ENCODE measurements at places on chromosomes 2 and 18.

- no peak for DNase-seq
Measured at GRCh38 chr2:206112108-206112507, 26.1 kb upstream of the INO80D start.

DNA sequence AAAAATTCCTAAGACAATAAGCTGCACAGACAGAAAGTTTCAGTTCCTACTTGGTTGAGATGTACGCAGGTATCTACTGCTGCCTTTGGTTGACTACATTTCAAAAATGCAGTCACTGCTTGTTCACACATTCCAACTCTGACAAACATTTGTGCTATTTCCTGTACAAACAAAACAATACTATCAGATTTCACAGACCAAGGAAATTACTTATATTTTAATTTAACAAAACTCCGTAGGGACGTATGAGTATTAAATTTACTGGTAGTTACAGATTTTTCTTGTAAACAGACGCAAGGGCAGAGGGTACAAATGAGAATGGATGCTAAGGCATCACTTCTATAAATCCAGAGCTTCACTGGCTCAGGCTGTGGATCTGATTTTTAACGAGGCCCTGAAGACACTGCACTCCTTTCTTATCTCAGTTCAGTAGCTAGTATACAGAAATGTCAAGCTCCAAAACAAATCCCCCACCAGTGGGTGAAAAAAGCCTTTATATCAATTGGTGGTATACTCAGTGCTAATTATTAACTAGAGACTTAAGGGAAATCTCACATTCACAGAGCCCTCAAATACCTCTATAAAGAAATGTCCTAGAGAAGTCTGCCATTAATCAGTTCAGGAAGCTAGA is 31.7 kb upstream of the TTC32 start:
- DNase-seq = no peak

DNA sequence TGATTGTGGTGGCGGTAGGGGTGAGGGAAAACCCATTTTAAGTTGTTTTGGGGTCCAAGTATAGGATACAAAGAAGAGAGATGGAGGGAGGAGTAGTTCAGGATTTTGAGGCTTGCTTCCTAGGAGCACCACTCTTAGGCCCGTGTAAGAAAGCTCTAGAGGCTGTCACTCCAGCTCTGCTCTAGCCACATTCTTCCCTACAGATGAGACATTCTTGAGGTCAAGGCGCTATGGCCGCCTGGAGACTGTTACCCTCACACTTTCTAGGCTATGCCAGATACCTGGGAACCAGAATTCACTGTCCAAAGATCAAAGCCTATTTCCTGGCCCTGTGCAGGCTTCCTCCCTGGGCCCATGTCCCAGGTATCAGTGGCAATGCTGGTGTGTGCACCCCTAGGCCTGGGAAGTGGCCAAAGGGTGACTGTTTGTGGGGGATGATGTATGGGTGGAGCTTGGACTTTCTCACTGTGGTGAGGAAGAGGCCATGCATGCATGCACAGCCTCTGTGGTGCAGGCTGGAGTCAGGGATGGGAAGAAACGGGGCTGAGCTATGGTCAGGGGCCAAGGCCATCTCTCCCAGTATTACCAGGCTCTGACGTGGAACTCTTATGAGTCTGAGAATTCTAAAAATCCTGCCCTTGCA is 7.0 kb upstream of the TTL start:
- no peak for DNase-seq

DNA sequence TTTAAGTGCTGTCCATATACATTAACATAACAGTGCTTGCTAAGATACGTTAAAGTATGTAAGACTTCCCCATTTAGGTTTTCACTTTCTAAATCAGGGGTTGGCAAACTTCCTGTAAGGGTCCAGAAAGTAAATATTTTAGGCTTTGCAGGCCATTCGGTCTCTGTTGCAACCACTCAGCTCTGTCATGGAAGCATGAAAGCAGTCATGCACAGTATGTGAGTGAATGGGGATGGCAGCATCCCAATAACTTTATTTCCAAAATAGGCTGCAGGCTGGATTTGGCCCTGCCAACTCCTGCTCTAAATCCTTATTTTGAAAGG is 128.7 kb downstream of the PLA2R1 start:
- no peak for DNase-seq

GRCh38 chr2:33111002-33111446 is 164.3 kb downstream of the LTBP1 start:
- DNase-seq = no peak

DNA sequence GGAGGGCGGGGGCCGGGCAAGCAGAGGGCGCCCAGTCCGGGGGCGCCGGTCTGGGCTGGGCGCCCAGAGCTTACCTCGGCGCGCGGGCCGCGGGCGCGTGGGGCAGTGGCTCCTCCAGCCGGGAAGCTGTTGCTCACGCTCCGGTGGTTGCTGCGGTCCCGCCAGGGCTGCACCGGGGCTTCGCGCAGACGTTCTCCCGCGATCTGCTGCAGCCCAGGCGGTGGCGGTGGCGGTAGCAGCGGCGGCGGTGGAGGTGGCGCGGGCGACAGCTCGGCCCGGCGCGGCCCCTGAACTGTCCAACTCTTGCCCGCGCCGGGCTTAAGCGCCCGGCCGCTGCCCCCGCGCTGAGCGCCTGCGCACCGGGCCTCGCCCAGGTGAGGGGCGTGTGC is 391 bp downstream of the ZNF385B start:
- no peak for DNase-seq

DNA sequence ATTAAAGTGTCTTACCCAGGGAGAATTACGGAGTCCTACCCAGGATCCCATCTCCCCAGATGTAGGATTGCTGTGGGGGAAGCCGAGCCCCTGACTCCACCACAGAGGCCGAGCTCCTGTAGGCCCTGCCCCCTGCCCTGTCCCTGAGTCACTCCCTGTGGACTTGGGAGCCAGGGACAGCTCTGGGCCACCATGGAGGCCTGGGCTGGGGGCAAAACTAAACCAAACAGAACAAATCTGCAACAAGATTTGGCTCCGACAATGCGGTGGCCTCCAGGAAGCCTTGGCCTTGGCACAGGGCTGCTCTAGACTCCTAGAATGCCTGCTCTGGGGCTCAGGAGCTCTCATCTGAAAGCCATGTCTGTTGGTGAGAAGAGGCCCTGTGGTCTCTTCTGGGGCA is 99.3 kb upstream of the PXDN start:
- no peak for DNase-seq

DNA sequence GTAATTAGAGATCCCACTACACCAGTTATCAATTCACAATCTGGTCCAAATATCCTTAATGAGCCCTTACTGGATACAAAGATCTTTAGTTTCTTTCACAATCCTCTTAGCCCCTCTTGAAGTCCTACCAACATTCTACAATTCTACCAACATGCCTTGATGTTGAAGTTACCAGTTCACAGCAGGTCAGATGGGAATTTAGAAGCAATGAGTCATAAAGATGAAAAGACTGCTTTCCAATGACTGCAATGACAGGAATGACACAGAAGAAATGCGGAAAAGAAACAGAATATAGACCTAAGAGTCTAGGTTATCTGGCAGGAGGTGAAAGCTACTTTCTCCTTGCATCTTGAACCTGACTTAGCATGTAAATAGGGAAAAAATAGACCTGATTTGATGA is 24.5 kb downstream of the RTTN start:
- no peak for DNase-seq

DNA sequence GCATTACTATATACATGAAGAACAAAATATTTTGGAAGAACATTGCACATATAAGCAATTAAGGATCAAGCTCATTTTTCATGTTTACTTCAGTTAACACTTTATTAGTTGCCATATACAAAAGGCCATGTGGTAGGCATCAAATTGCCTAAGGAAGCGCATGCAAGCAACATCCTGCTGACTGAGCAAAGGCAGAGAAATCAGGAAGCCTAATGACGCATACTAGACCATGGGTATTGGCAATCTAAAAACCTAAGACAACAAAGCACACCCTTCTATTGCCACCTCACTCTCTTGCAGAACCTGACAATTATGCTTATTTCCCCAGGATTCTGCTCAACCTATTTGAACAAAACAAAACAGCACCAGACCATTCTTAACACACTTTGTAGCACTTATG is 171.9 kb downstream of the STK39 start:
- no peak for DNase-seq

DNA sequence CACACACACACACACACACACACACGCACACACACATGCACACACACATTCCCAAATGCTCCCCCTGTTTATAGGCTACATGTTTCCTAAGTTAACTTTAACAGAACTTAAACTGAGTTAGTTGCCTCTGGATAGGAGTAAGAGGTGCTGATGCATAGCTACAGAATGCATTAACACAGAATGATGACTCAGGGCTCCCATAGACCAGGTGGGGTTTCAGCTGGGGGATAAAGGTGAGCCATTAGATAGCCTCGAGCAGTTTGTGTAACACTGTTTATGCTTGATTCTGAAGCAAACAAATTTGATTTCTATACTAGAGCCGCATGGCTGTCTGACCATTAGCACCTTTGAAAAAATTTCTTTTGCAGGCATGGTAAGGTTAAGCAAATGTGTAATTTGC is 741.0 kb downstream of the PLCL1 start:
- no peak for DNase-seq

- no peak for DNase-seq
Measured at GRCh38 chr18:48035556-48035860, 105.0 kb upstream of the SMAD2 start.

DNA sequence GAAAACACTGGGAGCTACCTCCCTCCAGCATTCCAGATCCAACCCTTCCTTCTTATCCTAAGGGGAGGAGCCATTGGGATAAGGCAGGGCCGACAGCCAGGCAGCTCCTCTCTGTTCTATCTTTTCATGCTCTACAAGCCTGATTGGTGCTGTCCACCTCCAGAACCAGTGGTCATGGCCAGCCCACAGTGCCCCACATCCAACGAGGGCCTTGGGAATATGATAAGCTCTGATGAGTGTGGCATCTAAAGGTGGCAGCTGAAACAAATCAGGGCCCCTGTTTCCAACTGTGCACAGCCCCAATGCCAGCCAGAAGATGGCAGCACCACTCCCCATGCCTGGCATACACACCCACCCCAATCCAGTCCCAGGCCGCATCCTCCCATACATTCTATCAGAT is 329.3 kb downstream of the C1D start:
- DNase-seq = no peak

DNA sequence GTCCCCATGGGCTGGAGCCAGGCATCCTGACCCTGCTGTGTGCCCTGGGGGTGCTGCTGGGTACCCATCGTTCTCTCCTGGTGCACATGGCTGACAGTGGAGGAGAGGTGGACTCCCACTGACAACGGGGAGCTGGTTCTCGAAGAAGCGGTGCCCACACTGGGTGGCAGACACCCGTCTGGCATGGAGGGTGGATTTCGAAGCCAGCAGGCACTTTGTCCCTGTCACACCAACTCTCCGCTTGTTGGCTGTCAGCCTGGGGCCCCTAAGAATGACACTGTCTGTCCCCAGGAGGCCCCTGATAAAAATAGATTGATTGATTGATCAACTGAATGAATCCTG is 55.4 kb downstream of the RTP5 start:
- DNase-seq = no peak

- no peak for DNase-seq
Measured at GRCh38 chr2:238744951-238745350, 102.9 kb upstream of the TWIST2 start.

GRCh38 chr2:46278952-46279351 is 18.3 kb upstream of the EPAS1 start:
- DNase-seq = no peak

GRCh38 chr2:199770716-199771115 is 80.3 kb downstream of the FTCDNL1 start:
- no peak for DNase-seq

DNA sequence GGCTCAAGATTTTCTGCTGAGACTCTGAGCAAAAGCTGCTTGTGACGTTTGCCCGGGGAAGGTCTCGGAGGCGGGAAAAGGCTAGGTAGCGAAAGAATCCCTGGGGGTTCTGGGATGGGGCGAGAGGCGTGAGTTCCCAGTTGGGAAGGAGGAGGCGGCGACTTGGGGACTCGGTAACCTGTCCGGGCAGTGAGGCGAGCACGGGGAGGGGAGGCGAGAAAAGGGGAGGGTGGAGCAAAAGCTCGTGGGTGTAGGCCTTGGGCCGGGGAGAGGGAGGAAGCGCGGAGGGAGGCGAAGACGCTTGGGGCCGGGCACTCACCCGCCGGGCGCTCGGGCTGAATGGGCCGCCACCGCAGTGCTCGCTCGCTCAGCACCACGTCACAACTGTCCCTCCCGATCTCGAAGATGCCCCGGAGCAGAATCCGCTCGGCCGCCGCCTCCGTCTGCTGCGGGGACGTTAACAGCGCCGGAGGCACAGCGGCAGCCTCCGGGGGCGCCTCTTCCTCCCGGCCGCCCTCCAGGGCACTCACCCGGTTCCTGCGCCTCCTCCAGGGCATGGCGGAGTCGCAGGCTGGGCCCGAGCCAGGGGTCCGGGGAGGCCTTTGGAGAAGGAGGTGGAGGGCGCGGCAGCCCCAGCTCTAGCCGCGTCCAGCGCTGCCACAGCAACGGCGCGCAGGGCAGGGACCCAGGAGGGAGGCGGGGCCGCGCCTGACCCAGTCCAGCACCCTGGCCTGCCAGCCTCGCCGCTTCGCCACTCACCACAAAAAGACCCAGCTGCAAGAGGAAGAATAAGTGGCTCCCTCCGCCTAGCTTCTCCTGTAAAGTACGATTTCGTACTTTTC is at the start of gene CERKL:
Gene CERKL, minus strand, starts transcription at position 656 of the 842 bp plus-strand sequence. Its CDS starts 99 bp downstream, at position 557.
- DNase-seq = no peak

DNA sequence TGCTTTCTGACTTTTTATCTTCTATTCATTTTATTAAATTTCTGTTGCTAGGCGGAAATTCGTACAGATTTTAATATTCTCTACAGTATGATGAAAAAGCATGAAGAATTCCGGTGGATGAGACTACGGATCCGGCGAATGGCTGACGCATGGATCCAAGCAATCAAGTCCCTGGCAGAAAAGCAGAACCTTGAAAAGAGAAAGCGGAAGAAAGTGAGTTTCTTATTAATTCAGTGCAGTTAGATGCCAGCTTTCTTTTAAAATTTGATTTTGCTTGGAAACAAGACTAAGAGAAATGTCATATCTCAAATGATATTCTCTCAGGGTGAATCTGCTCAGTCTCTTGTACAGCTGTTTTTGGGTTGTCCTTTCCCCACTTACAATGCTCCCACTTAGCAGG is 84.3 kb downstream of the MGAT5 start:
- no peak for DNase-seq

GRCh38 chr18:11808001-11808855 is 43.0 kb upstream of the CHMP1B start:
- DNase-seq = no peak

DNA sequence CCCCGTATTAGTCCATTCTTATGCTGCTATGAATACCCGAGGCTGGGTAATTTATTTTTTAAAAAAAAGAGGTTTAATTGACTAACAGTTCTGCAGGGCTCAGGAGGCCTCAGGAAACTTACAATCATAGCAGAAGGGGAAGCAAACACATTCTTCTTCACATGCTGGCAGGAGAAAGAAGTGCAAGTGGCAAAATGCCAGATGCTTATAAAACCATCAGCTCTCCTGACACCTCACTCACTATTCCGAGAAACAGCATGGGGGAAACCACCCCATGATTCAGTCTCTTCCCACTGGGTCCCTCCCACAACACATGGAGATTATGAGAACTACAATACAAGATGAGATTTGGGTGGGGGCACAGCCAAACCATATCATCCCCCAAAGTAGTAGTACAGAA is 2148.5 kb upstream of the PIK3C3 start:
- no peak for DNase-seq
